Activated naive CD8-positive, alpha-beta T cell treated with anti-CD3 and anti-CD28 coated beads for 36 hours (primary cell): ENCODE measurements at places on chromosomes 2 and 18. TPM values are rescaled to one million over a fixed set of nuclear protein-coding genes. Genes with fewer than 3 reads are reported as not detected.

- DNase-seq: no peak
Observed at GRCh38 chr2:19886261-19886660, 15.5 kb downstream of the TTC32 start.

Gene CCL20
- total RNA-seq: 4.4 TPM

DNA sequence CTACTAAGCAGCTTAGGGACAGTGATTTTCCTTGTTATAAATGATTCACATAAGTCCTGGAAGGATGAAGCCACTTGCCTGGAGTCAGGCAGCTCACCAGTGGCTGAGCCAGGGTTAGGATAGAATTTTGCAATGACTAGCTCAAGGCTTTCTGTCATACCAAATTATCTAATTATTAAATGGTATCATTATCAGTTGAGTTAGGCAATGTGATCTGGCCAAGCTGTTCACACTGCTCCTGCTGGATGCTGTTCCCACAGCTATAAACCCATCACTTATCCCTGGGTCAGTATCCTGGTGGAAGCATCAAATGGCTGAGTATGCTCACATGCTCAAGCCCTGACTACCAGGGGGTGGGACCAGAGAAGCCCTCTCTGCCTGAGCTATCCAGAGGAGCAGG, 235.2 kb downstream of the MTX2 start:
- DNase-seq: no peak

Gene DBI
- total RNA-seq: 162 TPM
